ENCODE measurements at places on chromosomes 7 and 10. TPM values are rescaled to one million over a fixed set of nuclear protein-coding genes. Genes with fewer than 3 reads are reported as not detected.

The TMEM168 gene
- 24.9 TPM for total RNA-seq

The DYNC1I1 gene
- 1.3 TPM for total RNA-seq

GRCh38 chr7:17921857-17922416, 18.4 kb downstream of the SNX13 start:
- DNase-seq: no peak

DNA sequence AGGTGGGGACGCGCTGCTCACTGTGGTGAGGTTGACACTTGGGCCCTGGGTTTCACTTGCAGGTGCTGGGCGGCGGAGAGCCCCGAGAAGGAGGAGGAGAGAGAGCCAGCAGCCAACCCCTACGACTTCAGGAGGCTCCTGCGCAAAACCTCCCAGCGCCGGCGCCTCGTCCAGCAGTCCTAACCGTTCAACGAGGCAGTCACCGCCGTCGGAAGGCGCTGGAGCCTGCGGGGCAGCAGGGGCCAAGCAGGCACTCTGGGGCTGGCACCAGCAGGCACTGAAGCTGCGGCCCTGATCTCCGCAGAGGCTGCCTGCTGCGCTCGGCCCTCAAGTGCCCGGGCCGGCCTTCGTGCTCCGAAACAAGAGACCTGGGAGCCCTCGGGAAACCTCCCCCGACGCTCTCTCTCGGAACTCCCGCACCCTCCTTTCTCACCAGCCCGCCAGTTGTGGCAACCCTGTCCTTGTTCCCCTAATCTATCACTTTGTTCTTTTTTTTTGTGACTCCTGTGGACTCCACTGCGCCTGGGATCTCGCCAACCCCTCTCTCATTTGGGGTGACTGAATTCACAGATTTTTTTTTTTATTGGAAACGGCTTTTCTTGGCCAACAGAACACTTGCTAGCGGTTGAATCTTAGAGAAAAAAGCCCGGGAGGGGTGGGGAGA, 4.7 kb upstream of the GAD2 start:
- no peak for DNase-seq

- no peak for DNase-seq
These were observed 1060.7 kb upstream of the GHITM start for GRCh38 chr10:83078645-83079044.

GRCh38 chr10:21208666-21209316, 311.7 kb upstream of the NEBL start:
- DNase-seq: no peak
